NCI-H1436 treated with DMSO at 0.1 percent for 48 hours (cell line): ENCODE measurements at places on chromosomes 7 and 10.

GRCh38 chr7:8125680-8126444, 136.1 kb downstream of the ICA1 start:
- DNase-seq = no peak

DNA sequence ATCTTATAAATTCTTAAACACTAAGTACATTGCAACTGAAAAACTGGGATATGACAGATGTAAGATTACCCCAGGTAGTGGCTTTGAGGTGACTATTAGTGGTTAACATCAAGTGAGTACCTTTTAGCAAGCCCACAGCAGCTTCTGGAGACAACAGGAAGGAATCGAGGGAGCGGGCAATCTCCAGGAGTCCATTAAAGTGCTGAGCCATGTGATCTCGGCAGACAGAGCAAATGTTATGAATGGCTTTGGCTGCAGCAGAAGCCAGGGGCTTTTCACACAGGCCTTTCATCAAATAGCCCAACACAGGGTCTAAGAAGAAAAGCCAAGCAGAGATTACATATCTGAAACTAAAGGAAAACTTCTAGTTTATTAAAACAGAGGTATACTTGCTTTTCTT, 48.9 kb downstream of the IRF5 start:
- no peak for DNase-seq

DNA sequence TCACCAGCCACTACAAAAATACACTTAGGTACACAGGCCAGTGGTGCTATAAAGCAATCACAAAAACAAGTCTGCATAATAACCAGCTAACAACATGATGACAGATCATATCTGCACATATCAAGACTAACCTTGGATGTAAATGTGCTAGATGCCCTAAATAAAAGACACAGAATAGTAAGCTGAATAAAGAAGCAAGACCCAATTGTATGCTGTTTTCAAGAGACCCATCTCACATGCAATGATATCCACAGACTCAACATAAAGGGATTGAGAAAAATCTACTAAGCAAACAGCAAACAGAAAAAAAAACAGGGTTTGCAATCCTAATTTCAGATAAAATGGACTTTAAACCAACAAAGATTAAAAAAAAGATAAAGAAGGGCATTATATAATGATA, 505.4 kb upstream of the FZD8 start:
- DNase-seq = no peak

DNA sequence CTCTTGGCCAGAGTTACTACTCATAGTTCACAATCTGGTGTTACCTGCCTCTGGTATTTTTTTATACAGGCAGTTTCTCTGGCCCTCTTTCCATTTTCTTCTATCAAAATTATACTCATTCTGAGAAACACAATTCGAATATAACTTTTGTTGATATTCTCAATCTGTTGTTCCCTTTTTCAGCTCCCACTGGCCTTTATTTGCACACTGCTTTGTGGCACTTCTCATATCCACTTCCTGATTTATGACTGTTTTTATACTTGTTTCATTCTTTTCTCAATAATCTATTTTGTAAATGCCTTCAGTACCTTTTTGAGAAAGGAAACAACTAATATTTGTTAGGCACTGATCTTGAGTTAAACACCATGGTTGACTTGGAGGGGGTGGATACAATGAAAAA, 93.8 kb upstream of the HDAC9 start:
- no peak for DNase-seq

DNA sequence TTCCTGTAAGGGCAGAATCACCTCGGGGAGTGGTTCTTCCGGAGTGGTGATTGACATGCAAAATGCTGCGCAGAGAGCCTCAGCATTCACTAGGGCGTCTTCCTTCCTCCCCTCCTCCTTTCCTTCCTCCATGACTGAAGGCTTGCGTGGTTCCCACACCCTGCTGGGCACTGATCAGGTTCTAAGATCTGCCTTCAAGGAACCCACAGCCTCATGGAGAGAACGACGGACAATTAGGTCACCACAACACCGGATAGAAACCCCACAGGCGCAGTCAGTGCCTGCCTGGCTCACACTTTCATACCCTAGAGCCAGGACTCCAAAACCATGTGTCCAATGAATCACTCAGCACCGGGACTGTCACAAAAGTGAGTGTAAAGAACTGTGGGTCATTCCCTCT, 131.3 kb downstream of the DPP6 start:
- DNase-seq = no peak

DNA sequence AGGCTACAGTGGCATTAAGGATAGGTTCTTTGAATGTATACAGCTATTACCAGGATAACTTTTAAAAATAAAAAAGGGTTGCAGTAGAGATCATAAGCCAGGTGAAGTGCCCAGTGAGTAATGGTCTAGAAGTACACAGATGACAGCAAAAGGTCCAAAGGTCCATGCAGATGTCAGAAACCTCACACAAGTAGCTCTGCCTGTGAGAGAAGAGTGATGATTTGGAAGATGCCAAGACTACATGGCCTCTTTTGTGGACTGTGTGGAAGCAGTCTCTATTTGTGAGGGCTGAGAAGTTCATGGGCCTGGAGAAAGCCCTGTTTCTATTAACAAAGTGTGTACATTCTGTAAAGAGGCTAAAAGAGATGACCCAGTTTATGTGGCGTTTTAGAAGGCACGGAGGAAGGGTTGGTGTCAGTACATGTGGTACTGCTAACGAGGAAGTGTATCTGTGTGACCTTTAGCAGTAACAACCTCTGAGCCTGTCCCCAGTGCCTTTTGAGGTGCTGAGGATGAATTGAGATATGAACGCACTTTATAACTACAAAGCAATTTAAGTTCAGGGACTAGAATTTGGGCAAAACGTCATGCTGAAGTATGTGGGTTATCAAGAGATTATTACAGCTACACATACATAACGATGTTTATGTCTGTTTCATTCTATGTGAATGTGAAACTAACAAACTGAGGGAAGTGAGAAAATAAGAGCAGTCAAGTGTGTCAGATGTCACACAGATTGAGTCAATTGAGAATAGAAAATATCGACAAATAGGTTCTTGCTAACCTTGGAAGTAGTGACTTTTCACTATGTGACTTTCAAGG, 7.6 kb downstream of the CYCS start:
- DNase-seq = no peak

DNA sequence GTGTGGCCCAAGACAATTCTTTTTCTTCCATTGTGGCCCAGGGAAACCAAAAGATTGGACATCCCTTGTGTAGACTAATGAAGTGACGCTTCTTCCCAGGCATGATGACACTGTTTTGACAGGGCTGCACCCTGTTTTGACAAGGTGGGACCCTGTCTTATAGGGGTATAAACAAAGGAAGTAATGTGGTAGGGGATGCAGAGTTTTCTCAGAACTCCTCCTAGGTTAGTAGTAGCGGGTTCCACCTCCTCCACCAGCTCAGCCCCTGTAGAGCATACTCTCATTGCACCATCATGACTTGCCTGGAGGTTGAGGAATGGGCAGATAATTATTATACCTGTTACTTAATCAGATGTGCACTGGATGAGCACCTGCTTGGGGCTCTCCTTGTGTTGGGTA, 123.1 kb downstream of the CCNY start:
- no peak for DNase-seq

- DNase-seq = no peak
Measured at GRCh38 chr10:122647383-122647968, 52.2 kb downstream of the C10orf120 start.

- DNase-seq = no peak
Measured at GRCh38 chr7:98399462-98399861, 1.4 kb downstream of the BAIAP2L1 start.

GRCh38 chr7:74306730-74307469, 17.7 kb downstream of the CLIP2 start:
- DNase-seq = no peak

GRCh38 chr10:117616179-117616578, 73.6 kb downstream of the EMX2 start:
- no peak for DNase-seq

DNA sequence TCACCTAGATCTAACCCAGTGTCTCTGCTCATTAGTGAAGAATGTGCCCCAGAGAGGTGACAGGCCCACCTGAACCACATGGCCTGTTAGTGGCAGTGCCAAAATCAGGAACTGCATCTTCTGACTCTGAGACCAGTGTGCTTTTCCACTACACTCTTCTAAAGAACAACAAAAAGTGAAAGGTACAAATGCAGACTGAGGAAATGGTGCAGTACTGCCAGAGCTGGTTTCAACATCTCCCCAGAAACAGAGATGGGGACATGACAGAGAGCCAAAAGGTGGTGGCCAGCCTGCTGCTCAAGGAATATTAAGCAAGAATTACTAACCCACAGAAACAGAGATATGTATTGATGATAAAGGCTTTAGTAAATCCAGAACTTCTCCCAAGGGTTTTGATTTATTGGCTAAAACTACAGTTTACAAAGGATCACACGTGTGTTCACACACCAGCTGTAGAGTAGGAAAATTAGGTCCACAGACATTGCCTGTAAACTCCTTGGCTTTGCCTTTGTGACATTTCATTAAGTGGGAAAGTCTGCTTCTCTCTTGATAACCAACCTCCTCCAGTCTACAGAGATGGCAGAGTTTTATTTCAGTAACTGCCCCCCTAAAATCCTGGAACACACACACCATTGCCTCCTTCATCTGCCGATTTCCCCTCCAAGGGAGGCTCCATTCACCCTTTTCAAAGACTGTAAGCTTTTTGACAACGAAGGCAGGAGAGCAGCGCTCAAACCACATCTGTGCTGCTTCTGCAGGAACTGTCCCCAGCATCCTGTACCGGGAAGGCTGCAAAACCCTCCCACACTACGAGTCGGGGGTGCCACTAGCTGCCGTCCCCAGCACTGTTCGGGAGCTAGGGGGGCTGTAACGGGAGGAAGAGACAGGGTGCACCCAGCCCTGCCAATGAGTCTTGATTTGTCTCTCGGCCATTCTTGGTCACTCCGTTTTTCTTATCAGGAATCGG, 29.8 kb downstream of the GSDME start:
- no peak for DNase-seq

DNA sequence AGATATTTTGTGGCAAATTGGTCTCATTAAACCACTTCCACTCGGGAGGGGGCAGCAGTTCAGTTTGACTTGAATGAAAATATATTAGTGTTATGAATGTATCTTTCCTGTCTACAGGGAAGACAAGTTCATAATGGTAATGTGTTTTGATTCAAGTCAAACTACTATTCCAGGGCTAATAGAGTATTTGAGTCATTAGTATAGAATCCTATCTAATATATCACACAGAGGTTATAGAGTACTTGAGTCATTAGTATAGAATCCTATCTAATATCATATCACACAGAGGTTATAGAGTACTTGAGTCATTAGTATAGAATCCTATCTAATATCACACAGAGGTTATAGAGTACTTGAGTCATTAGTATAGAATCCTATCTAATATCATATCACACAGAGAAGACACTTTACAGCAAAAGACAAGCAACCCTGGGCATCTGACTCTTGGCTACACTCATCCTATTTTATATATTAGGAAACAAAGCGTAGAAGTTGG, 199.7 kb upstream of the MAGI2 start:
- DNase-seq = no peak

DNA sequence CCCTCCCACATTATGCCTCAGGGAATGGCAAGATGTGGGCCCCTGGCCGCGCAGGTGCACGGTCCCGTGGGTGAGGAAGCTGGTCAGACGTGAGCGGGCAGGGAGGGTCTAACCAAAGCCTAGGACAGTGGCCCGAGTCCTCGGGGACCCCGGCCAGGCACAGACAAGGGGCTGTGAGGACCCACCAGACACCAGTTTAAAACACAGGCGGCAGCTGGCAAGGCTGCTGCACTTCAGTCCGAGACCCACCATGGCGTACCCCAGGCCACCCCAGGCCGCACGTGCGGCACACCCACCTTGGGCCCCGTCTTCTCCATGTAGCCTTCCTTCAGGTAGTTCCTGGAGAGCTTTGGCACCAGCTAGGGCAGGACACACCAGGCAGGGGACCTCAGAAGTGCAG, 23.5 kb downstream of the GET4 start:
- DNase-seq = no peak

- no peak for DNase-seq
Measured at GRCh38 chr7:133978502-133979295, 148.4 kb upstream of the LRGUK start.

- DNase-seq = no peak
Measured at GRCh38 chr7:42574685-42575084, 337.2 kb downstream of the C7orf25 start.

- DNase-seq = no peak
Measured at GRCh38 chr10:110436554-110437350, 61.0 kb upstream of the DUSP5 start.

DNA sequence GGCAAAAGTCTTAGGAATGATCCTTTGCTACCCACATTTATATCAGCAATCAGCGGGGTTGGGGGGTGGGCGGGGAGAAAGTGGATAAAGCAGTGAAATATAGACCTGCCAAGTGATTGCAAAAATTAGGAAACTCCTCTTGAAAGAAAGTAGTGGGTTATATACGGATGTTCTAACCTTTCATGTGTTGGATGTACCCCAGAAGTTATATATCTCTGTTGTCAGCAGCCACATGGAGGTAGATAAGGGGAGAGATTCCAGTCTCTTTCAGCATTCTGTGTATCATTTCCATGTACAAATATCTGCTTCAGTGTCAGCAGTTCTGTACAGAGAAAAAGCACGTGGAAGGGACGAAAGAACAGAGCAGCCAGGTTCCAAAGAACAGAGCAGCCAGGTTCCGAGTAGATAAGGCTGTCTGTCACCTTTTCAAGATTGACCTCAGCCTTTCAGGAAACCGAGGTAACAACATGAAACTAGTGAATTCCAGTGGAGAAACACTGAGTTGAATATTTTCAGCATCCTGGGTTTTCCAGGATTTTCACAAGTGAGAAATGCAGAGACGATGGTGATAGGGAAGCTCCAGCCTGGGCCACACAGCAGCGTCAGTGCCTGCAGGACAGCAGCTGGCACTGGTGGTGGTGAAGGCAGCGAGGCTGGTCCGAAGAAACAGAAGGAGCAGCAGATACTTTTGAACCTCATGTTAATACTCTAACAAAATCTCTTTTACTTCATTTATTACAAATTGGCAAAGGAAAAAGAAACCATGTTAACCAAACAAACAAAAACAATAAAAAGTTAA, 212.3 kb downstream of the C7orf25 start:
- no peak for DNase-seq

DNA sequence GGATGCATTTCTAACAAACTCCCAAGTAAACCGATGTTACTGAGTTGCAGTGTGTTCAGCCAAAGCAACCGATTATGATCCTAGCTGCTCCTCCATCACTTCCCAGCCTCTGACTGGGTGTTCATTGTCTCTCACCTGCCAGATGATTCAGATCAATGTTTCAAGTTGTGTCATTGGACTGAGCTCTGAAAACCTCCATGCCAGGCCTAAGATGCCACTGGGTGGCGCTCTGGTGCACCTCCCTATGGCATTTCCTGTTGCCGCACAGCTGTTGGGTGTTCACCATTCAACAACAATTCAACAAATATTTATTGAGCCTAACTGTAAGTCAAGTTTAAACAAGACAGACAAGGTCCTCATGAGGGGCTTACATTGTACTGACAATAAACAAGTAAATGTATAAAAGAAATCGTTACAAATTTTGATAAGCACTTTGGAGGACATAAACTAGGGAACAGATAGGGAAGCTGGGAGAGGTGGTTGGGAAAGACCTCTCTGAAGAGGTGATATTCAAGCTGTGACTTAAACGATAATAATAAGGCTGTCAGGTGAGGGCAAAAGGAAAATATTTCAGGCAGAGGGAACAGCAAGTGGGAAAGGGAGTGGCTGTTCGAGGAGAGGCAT, 22.8 kb downstream of the RGR start:
- DNase-seq = no peak

GRCh38 chr7:123308254-123308951, 108.6 kb upstream of the SLC13A1 start:
- DNase-seq = no peak
